ENCODE measurements at places on chromosomes 7 and 10.
A peak's percentile ranks its signal among the peaks of the same experiment; 100 is the strongest.

DNA sequence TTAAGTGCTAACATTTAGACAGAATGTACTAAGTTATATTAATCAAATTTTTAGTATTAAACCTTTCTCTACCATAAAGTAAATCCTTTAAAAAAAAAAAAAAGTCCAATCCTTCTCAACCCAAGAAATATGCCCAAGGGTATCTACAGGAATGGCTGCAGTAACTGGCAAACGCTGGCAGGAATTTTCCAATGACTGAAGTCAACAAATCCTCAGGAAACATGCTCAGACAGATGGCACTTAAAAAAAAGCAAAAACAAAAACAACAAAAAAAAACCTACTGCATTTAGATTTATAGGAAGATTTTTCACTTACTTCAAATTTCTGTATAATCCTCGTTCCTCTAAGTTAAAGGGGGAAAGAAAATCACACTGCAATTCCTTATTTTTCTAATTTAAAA is 666 bp downstream of the SVIL start:
- no peak for DNase-seq

GRCh38 chr7:101935521-101936141 is 118.2 kb downstream of the CUX1 start:
- DNase-seq, result no peak

DNA sequence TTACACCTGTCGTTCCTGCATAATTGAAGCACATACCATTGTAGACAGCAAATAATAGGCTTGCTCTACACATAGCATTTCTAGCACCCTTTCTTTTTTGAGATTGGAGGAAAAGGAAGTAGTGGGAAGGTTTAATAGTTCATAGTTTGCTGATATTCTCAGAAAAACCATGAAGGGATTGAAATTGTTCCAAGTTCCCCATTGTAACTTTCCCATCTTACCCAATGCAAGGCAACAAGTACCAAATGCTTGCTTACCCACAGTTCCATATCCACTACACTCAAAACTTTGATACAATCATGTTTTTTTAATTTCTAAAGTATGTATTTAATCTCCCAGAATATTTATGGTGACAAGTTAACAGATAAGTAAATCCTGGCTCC is 13.8 kb downstream of the CYP3A5 start:
- DNase-seq, result no peak

- peak; percentile 76 for DNase-seq
Measured at GRCh38 chr10:96665306-96665705, 55.0 kb downstream of the PIK3AP1 start.

- peak; percentile 9 for DNase-seq
Measured at GRCh38 chr10:80278480-80278879, 11.0 kb downstream of the MAT1A start.

- DNase-seq, result no peak
Measured at GRCh38 chr10:113538151-113538550, 14.7 kb upstream of the HABP2 start.
